Glomerular endothelial cell (primary cell): ENCODE measurements at places on chromosomes 16 and 17. TPM values are rescaled to one million over a fixed set of nuclear protein-coding genes. Genes with fewer than 3 reads are reported as not detected.

GRCh38 chr16:67560827-67561342 lies 1.4 kb upstream of the CTCF start:
- DNase-seq = no peak

DNA sequence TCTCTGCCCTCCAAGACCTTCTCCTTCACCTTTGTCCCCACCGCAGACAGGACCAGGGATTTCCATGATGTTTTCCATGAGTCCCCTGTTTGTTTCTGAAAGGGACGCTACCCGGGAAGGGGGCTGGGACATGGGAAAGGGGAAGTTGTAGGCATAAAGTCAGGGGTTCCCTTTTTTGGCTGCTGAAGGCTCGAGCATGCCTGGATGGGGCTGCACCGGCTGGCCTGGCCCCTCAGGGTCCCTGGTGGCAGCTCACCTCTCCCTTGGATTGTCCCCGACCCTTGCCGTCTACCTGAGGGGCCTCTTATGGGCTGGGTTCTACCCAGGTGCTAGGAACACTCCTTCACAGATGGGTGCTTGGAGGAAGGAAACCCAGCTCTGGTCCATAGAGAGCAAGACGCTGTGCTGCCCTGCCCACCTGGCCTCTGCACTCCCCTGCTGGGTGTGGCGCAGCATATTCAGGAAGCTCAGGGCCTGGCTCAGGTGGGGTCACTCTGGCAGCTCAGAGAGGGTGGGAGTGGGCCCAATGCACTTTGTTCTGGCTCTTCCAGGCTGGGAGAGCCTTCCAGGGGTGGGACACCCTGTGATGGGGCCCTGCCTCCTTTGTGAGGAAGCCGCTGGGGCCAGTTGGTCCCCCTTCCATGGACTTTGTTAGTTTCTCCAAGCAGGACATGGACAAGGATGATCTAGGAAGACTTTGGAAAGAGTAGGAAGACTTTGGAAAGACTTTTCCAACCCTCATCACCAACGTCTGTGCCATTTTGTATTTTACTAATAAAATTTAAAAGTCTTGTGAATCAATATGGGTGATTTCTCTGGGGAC lies 12.2 kb downstream of the CX3CL1 start:
- no peak for DNase-seq

- DNase-seq = no peak
Observed at GRCh38 chr16:72246423-72246822, 74.5 kb upstream of the PMFBP1 start.

DNA sequence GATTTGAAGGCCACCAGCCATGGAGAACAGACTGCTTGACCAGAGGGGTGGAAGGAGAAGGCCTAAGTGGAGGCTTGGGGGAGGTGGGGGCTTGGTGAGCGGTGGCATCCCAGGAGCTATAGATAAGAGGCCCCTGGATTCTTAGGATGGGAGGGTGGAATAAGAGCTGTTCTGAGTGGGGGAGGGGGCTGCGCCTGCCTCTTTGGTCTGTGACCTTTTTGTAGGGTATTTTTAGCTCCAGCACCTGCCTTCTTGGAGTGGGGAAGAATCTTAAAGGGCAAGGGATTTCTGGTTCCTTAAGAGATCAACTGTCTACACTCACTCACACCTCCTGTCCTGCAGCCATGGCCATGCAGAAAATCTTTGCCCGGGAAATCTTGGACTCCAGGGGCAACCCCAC lies 567 bp downstream of the ENO3 start:
- no peak for DNase-seq

- no peak for DNase-seq
Observed at GRCh38 chr16:25922438-25922837, 230.7 kb downstream of the HS3ST4 start.

DNA sequence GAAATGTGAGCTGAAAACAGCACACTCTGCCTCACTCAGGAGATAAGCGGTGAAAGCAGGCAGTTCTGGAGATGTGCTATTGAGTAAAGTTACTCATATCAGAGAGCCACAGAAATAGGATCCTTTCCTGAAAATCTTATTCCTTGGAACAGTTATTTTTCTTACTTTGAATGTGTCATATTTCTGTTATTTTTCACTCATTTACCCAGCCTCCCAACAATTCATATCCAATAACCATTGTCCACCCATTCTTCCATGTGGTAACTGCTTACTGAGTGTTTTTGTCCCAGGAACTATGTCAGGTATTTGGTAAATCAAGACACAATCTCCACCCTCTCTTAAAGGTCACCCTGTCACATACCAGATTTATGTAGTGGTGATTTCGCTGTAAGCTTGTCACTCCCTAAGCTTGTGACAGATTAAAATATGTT lies 144.9 kb downstream of the PARN start:
- DNase-seq = no peak

Gene ADGRG3
- total RNA-seq = 0.12 and 0.53 TPM in 2 replicates

Gene PPY
- total RNA-seq = not detected in 2 replicates

Gene CACNG5
- not detected in 2 replicates for total RNA-seq

Gene HBZ
- not detected in 2 replicates for total RNA-seq

Gene CDRT4
- total RNA-seq = 4.8 TPM in 2 replicates

Gene RBFOX1
- total RNA-seq = not detected in 2 replicates

Gene SMARCD2
- total RNA-seq = 79.5 and 105 TPM in 2 replicates
